GM12865 (cell line): ENCODE measurements at places on chromosomes 11 and 22.

DNA sequence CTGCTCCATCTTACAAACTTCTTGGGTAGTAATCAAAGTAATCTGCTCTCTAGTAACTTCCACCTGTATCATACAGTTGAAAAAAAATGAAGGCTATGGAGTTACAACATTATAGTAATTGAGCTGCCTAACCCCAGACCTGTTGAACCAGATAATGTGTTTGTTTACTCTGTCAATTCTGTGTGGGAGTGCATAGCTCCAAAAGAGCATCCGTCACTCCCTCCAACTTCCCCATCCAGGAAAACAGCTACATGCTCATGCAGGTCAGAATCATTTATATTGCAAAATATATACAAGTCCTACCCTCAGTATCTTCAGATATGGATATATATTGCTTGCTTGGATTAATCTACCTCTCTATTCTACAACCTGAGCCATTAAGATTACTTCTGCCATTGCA lies 244.0 kb upstream of the ANO5 start:
- DNase-seq = no peak

DNA sequence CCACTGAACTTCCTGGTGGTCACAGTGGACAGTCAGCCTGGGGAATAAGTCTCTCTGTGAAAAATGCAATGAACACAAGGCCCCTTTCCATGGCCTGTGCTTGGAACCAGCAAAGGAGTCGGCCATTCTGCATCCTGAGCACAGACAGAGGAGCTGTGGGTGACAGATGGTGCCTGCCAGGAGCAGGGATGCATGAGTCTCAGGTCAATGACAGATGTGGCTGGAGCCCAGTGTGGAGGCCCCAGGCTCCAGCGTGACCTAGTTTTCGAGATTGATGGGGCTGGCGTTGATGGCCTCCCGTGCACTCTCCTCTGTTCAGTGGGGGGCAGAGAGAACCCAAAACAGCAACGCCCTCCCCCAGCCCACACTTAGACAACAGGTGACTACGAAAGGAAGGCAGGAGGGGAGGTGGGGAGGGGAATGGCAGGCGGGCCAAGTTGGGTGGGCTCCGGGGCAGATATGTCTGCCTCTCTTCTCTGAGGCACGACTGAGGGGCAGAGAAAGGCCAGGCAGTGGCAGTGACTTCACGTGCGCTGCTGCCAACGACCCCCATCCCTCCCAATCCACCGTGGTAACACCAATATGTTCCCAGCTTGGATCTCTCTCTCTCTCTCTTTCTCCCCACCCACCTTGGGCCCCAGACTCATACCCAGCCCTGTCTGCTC lies 34.4 kb upstream of the CD5 start:
- no peak for DNase-seq

- no peak for DNase-seq
Observed at GRCh38 chr11:1373536-1374214, 16.1 kb upstream of the BRSK2 start.

DNA sequence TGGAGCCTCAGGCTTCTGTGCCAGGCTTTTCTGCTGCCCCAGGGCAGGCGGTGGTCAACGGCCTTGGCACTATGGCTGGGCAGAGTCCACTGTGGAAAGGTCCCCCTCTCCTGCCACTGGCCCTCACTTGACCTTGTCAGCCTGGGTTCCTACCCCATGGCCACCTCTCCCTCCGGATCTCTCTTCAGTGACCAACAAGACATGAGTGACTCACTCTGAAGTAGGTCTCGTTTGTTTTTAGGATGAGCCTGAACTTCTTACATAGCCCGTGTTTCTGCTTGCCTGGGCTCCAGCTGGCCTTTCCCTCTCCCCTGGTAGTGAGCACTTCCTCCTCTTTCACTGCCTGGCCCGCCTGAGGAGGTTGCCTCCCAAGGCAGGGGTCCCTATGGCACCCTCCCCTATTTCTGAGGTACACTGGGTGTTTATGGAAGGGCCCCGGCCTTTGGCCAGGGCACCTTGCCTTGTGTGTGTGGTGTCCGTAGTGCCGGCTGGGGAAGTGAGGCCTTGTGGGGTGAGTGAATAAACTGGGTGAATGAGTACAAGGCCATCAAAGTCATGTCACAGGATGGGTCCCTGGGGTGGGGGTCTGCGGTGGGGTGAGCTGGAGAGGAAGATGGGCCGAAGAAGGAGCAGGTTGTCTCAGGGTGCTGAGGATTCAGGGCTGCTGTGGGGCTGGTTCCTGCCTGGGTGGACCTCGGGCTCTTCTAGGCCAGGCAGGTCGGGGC lies 5.0 kb downstream of the SHANK3 start:
- DNase-seq = no peak

- no peak for DNase-seq
Observed at GRCh38 chr11:82782825-82783374, 49.2 kb upstream of the FAM181B start.

DNA sequence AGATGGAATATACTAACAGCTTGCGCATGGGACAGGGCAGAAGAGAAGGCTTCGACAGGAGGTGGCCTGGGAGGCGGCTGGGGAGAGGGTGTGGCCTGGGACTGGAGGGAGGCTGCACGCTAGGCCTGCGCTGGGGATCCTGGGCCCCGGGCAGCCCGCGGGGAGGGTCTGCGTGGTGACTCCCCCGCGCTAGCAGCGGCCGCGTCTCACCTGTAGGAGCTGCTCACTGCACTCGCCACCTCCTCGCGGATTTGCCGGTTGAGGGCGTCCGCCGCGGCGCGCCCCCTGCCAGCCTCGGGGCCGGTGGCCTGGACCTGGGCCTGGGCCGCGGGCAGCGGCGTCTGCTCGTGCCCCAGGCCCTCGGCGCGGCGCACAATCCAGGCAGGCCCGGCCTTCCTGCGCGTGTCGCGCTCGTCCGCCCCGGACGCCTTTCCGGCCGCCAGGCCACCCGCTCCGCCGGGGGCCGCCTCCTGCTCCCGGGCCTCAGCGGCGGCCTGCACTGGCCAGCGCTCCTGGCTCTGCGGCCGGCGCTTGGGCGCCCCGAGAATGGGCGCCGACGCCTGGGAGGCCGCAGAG lies 1.5 kb downstream of the MAP6 start:
- peak; percentile 11 for DNase-seq

GRCh38 chr11:12092714-12093113 lies 17.7 kb upstream of the MICAL2 start:
- no peak for DNase-seq

DNA sequence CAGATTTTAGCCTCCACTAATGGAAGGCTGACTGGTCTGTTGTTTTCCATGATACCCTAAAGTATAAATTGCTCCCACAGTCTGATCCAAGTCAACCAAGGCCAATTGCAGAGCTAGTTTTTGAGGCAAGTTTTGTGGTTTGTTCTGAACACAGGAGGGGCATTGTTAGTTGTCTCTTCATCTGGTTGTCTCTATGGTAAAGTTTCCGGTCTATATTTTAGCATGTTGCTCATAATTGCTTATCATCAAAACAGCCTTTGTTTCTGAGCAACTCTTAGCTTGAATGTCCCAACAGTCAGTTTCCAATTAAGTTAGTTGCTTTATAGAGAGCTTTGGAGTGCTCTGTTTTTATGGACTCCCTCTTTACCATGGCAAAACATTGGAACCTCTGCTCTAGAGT lies 217.6 kb upstream of the CARD18 start:
- no peak for DNase-seq

DNA sequence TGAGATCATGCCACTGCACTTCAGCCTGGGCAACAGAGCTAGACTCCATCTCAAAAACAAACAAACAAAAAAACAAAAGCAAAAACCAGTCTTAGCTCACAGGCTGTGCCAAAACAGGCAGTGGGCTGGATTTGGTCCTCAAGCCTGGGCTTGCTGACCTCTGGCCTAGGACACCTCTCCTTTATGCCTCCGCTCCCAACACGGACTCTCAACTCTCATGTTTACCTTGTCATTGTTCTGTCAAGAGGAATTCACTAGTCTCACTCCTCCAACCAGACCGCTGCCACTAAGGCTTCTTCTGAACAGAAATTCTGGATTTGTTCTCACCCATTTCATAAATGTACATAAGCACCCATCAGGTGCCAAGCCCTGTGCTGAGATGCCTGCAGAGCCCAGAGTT lies 42.6 kb downstream of the FAM83F start:
- no peak for DNase-seq

- DNase-seq = no peak
Observed at GRCh38 chr11:64007629-64008282, 21.5 kb downstream of the OTUB1 start.

DNA sequence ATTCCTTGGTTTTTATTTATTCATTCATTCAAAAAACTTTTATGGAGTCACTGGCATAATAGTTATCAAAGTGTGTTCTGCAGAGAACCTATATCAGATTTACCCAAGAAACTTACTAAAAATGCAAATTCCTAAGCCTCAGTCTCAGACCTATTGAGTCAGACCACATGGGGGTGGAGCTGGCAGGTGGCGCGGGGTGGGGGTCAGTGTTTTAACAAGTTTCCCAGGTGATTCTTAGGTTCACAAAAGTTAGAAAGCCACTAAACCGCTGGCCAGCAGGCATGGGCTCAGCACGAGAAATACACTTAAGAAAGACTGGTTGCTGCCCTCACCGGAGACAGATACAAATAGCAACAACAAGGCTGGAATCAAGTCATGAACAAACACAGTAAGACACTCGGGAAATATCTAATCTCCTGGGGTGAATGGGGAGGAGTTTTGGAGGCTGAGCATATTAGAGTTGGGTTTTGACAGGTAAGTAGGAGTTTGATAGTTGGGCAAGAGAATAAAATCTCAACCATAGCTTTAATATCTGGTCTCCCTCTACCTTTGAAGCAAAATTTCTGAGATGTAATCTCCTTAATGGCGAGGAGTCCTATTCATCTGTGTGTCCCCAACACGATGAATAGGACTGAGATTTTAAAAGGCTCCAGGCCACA lies 167.5 kb upstream of the NECTIN1 start:
- DNase-seq = peak; percentile 5

DNA sequence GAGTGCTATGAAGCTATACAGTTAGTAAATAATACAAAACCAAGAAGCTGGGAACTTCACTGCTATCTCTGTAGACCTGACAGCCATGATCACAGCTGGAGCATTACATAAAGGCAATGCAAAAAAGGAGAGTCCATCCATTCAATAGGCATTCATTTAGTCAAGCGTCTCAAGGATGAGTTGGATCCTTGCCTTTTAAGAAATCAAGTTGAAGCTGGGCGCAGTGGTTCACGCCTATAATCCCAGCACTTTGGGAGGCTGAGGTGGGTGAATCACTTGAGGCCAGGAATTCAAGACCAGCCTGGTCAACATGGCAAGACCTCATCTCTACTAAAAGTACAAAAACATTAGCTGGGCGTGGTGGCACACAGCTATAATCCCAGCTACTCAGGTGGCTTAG lies 48.1 kb upstream of the ALKBH3 start:
- DNase-seq = no peak

DNA sequence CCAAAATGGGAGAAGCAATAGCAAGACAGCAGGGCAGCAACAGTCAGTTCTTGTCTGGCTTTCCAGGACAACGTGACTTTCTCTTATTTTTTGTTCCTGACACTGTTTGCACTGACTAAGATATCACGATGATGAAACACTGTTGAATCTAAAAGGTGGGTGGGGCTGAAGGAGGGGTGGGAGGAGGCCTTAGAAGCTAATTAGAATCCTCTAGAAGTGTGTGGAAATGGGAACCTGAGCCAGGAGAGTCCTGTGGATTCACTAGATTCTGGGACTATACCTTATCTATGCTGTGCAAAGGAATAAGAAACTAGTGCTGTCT lies 300.3 kb downstream of the ST3GAL4 start:
- DNase-seq = no peak

DNA sequence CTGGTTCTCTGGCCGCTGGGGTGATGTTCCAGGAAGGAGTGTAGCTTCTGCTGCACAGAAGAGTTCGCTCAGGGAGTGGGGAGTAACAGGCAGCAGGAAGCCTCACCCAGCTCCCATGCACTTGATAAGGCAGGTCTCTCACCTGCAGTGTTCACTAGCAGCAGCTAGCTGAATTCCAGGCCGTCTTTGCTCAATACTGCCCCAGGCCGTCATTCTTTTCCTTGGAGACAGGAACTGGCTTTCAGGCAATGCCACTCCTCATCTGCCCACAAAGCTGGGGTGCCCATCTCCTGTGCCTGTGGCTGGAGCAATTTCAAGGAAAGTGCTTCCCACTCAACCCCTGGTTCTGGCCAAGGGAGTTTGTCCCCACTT lies 66.1 kb downstream of the ARHGAP42 start:
- DNase-seq = no peak

GRCh38 chr22:29541845-29542244 lies 11.7 kb downstream of the THOC5 start:
- no peak for DNase-seq

DNA sequence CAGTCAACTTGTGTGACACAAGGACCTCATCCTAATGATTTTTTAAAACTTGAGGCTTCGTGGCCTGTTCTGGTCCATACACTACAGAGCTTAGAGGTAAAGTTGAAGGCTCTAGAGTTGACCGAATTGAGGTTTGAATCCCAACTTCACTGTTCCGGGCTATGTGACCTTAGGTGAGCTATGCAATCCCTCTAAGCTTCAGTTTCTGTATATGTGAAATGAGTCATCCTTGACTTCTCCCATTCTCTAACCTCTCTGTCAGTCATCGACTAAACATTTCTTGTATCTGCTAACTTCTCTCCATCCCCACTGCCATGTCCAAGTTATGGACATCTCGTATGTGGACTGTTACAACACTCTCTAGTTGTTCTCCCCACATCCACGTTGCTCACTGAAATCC lies 178.2 kb upstream of the TMEM45B start:
- no peak for DNase-seq
